ENCODE measurements at places on chromosomes 2 and 18.

DNA sequence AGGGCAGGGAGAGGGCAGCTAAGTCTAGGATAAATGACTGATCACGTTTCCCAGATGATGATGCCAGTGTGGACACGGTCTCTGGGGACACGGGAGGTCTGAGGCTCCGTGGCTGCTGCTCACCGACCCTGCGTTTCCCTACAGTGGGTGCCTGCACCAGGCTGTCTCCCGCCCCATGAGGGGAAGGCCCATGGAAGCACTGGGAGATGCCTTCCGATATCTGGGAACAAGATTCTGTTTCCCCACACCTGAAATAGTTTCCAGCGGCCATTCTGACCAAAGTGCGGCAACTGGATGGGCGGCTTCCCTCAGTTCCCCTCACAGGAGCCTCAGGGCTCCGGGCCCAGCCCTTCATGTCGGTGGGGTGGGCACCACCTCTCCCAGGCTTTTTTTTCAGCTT is 83.1 kb downstream of the EDAR start:
- no peak for DNase-seq

GRCh38 chr2:225120186-225120585 is 77.9 kb upstream of the DOCK10 start:
- no peak for DNase-seq

- DNase-seq = no peak
Measured at GRCh38 chr2:134336352-134336751, 82.5 kb downstream of the MGAT5 start.

- no peak for DNase-seq
Measured at GRCh38 chr2:147375073-147375472, 469.8 kb upstream of the ACVR2A start.

DNA sequence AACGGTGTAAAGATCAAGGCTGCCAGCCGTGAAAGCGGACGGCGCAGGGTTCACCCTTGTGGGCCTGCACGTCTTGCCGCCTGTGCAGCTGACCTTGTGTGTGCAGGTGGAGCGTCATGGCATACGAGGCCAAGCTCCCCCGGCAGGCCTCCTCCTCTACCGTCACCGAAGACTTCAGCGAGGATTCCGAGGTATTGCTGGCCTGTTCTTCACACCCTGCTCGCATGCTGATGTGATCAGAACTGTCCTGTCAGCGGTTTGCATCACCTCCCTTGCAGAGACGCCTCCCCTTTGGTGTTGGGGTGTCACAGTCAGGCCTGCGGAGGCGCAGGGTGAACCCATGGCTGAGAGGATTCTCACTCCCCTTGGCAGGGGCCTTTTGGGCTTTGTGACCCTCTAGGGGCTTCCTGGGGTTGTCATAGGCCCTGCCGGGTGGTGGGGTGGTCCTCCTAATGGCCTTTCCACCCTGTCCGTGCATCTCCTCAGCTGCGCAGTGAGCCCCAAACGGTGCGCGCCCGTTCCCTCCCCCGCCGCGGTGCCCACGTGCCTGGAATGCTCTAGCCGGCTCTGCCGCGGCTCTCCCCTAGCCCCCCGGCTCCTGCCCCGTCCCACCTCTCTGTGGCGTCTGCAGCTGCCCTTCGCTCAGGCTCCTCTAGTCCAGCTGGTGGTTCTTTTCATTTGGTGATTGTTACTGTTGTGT is 92.5 kb downstream of the DGKD start:
- DNase-seq = no peak

GRCh38 chr2:239265681-239266433 is 135.0 kb downstream of the HDAC4 start:
- DNase-seq = no peak

GRCh38 chr2:156748221-156748620 is 312.0 kb downstream of the GPD2 start:
- DNase-seq = no peak

- DNase-seq = no peak
Measured at GRCh38 chr2:67955748-67956603, 106.8 kb downstream of the C1D start.

DNA sequence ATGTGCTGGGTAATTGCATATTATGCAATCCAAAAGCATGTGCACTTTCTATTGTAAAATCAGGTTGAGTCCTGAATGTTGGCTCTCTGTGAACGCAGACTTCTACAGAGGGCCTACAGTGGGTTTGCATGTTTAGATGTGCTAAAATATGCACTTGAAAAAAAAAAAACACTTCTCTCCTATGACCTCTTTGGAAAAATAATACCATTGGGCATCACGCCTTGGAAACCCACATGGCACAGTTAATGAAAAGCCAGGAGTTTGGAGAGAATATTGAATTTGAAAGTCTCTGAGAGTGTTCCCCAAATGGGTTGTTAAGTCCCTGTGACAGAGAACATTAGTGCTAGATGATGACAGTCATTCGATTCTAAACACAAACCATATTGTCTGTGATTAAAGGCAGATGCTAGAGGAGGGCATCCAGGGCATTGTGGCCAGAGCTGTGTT is 710.4 kb upstream of the PIK3C3 start:
- no peak for DNase-seq

DNA sequence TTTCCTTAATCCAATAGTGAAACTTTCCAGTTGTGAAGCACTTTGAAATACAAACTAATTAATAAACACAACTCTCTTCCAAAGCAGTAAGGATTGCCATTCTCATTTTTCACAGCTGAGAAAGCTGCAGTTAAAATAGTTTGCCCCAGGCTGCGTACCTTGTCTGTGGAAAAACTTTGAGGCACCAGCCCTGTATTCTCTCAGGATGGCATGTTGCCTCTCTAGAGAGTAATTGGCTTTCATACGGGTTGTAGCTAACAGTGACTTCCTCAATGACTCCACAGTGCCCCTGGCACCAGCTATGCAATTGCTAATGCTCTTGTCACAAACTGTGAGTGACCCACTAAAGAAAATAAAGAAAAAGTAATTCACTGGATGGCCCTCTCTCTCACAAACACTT is 345.7 kb downstream of the MTX2 start:
- DNase-seq = no peak
